ENCODE measurements at places on chromosomes 6 and 20. TPM values are rescaled to one million over a fixed set of nuclear protein-coding genes. Genes with fewer than 3 reads are reported as not detected.

- no peak for DNase-seq
Observed at GRCh38 chr6:156971153-156971885, 194.1 kb downstream of the ARID1B start.

DNA sequence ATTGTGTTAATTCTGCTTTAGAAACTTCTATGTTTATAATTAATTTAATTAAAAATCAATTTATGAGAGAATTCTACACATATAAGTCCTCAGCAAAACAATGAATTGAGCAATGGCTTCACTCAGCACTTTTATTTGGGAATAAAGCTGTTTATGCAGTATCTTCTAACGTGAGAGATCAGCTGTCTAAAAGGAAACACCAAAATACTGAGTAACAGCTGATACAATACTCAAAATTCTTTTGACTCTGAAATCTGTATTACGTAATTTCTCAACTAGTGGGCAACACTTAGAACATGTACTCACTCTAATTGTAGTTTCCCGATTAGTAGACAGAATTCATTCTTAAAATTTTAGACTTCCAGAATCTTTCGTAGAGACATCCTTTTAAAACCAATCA lies 49.8 kb downstream of the MAP3K7 start:
- no peak for DNase-seq

GHRH gene
- total RNA-seq: 0.97 TPM

GRCh38 chr20:38127920-38128528 lies 37.0 kb downstream of the TGM2 start:
- no peak for DNase-seq

DNA sequence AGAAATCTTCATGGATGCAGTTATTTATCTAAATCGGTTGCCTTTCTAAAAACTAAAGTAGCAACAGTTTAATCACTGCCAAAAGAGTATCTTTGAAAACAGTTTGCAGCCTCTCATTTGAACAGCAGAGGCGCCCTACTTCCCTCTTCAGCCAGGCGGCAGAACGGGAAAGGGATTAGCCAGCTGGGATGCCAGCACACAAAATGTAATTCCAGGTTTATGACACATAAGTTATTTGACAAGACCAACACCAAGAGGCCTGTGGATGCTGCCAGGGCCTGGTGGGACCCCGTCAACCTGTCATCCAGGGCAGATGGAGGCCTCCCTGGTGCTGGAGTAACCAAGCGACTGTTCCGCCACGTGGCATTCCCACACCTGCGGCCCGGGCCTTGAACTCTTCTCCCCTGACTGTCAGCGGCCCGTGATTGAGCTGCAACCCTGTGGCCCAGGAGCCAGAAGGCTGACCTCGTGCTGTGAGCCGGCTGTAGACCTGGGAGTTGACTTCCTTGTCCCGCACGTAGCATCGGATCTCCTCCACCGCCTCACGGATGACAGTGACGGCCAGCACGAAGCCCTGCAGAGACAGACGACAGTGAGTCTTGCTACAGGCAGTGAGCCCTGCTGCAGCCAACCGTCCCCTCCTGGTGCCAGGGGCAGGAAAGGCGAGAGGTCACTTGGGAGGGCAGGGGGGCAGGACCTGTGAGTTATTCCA lies 55.5 kb downstream of the ATP9A start:
- no peak for DNase-seq

DNA sequence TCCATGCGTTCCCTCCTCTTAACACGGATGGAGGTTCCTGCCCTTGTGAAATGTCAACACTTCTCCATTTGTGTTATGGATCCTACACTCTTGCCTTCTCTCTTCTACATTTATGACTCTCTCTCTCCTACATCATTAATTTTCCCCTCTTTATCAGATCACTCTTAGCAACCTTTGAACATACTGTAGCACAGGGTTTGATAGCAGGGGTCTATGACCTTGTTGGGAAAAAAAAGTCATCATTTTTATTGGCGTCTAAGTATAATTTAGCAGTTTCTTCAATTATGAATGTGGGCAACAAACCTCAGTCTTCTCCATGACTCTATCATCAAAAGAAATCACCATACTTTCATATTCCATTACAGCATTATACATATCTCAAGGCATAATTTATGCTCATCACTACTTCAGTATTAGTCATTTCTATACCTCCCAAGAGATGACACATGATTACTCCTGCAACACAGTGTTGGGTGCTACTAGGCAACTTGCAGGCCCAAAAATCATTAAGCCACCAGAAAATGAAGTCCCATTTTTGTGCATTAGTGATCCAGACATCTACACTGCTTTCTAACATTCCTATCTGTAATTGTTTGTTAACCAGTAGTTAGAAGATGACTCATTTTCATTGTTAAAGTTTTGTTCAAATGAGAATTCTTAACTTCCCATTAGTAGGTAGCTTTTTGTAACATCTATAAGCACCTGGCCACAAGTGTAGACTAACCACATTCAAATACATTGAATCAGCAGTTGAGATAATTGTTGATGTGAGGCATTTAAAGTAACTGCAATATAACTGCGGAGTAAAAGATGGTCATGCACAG lies 9.5 kb downstream of the CYP39A1 start:
- no peak for DNase-seq

DEFB124 gene
- not detected for total RNA-seq

DNA sequence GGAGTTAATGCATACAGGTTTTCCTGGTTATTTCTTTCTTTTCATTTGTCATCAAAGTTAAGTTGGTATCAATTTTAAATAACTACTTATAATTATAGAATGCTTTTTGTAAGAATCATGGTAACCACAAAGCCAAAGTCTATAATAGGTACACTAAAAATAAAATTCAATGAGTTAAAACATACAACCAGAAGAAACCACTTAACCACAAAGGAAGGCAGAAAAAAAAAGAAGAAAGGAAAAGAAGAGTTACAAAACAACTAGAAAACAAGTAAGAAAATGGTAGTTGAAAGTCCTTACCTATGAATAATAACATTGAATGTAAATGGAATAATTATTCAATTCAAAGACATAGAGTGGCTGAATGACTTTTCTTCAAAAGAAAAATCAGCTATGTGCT lies 45.6 kb downstream of the THBS2 start:
- no peak for DNase-seq

PACRG gene
- total RNA-seq: 7.4 TPM

DNA sequence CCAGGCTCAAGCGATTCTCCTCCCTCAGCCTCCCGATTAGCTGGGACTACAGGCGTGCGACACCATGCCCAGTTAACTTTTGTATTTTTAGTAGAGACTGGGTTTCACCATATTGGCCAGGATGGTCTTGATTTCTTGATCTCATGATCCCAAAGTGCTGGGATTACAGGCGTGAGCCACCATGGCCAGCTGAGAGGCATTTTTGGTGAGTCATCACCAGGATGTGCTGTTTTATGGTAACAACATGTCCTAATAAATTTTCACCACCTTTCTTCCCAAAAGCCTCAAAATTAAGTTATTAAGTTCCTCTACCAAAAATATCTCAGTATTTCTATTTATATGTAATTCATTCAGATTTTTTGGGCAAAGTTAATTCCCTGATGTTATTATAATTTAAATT lies 53.5 kb downstream of the COL21A1 start:
- DNase-seq: no peak

GRCh38 chr20:62980970-62981369 lies 25.8 kb downstream of the BHLHE23 start:
- DNase-seq: no peak

DNA sequence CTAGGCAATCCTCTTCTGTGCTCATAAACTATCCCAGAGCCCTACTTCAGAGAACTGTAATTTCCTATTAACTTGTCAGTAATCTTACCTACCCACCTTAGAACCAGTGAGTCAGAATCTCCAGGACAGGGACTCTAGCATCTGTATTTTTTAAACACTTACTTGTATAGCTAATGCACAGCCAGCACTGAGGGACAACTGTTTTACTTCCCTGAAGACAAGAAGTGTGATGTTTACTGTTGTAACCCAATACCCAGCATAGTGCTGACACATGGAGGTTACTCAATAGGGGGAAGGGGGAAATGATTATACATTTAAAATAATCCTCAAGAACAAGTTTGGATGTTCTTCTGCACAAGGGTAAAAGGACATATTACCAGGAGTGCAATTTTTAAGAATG lies 130.8 kb downstream of the BTBD9 start:
- no peak for DNase-seq

DNA sequence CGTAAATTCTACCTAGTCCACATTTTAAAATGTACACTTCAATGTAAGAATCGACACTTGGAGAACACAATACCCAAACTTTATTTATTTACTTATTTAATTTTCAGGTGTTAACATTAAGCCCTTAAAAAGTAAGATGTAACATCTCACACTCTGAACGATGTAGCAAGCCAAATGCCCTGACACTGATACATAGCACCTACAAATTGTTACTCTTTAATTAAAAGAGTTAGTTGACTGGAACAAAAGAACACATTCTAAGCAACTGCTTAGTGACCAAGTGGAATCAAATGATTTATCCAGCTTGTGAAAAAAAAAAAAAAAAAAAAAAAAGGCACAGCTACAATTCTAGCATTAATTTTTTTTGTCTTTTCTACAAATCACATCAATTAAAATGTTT lies 292.1 kb upstream of the THEMIS start:
- no peak for DNase-seq

DNA sequence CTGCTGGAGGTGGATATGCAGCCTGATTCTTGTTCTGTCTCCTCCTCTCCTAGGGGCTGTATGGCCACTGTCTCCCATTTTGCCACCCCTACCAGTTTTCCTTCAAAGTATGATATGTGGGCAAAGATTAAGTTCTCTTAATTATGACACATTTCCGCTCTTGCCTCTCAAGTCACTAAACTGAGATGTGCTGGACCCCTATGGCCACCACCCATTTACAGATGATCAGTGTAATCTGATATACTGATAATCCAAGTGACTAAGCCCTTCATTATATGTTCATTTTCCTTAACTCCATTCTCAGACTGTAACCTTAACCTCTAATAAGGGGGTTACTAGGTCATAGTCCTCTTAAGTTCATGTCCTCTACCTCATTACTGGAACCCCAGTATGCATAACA lies 711 bp upstream of the C20orf141 start:
- DNase-seq: no peak

- DNase-seq: no peak
Observed at GRCh38 chr20:46298374-46298773, 9.9 kb downstream of the CDH22 start.

- DNase-seq: no peak
Observed at GRCh38 chr6:130796313-130796905, 30.8 kb upstream of the SMLR1 start.

DNA sequence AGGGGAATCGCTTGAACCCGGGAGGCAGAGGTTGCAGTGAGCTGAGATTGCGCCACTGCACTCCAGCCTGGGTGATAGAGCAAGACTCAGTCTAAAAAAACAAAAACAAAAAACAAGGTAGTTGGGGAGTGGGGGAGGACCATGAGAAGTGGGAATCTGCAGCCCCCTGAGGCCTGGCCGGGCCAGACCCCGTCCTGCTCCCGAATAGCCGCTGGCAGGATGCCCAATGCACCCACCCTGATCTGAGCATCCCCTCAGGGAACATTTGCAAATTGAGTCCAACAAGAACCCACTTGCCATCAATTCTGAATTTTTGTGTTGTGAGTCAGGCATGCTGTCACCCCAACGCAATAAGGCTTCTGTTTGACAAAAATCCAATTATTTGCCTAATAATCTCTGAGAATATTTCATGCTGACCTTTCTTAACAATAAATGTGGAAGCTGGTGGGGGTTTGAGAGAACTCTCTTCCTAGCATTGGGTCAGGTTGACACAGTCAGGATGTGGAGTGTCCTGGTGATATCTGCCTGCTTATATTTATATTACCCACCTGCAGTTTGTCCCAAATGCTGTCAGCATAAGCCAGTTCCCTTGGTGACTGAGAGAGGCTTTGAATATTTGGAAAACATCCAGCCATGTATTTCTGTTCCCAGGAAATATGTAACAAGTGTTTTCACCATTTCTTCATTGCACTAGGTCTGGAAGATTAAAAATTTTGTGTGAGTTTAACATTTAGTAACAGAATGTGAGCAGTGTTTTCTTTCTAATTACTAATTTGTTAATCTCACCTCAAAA lies 28.4 kb upstream of the FRMD1 start:
- DNase-seq: no peak

DNA sequence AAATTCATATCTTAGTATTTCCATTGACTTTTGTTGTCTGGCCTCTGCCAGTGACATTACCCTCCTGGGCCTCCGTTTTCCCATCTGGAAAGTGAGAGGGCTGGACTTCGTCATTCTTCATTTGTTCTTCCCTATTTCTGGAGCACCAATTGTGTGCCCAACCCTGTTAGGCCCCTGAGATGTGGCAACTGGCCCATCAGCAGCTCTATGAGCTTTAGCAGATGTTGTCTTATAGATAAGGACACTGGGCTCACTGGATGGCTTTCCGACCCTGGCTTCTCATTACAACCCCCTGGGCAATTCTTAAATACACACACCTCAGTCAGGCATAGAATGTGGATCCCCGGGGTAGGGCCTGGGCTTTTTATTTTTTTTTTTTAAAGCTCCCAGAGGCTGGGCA lies 14.7 kb downstream of the PABPC1L start:
- DNase-seq: no peak

Data from Right ventricle myocardium superior (tissue), 1 donor.